ENCODE measurements at places on chromosomes 4 and X.

DNA sequence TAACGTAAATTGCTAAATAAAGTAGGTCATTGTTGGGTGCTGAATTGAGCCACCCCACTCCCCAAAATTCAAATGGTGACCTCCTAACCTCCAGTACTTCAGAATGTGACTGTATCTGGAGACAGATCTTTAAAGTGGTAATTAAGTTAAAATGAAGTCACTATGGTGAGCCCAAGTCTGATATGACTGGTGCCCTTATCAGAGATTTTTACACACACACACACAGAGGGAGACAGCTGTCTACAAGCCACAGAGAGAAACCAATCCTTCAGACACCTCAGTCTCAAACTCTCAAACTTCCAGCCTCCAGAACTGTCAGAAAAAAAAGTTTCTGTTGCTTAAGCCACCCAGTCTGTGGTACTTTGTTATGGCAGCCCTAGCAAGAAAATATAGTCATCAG, 879.2 kb upstream of the INTU start:
- no peak for DNase-seq

DNA sequence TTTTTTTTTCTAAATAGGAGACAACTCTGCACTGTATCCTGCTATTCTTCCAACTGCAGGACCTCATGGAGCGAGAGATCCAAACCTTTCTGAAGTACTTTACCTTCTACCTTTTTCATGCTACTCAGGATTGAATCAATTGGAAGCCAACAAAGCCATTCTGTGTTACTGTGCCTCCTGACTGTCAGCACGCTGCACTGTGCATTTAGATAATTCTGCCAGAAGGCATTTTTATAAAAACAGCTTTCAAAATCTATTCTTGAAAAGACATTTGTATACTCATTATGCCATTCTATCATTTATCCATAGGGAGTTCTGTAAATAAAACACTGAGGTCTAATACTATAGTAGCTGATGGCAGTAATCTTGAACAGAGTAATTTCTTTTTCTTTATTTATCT, 142.8 kb downstream of the SLIT2 start:
- no peak for DNase-seq

DNA sequence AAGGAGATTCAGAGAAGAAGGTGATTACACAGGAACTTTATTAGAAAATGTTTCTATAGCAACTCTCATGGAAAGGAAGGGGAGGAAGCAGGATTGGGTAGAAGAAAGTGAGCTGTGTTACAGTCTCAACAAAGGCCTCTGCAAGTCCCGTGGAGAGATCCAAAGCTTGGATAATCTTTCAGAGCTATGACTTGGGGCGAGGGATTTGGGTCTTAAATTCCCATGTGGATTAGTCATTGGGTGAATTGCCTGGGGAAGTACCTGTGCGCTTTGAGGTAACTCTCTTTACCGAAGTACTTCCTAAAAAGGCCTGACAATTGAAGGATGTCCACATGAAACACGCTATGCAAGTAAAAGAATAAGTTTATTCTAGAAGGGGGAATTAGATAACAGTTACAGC, 133.8 kb upstream of the ANKRD50 start:
- no peak for DNase-seq

DNA sequence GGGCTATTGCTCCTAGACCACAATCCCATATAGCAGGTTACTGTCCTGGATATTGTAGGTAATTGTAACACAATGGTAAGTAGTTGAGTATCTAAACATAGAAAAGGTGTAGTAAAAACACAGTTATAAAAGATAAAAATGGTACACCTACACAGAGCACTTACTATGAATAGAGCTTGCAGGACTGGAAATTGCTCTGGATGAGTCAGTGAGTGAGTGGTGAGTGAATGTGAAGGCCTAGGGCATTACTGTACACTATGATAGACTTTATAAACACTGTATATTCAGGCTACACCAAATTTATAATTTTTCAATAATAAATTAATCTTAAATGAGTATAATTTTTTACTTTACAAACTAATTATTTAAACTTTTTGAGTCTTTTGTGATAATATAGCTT, 425.7 kb downstream of the PABPC4L start:
- no peak for DNase-seq

DNA sequence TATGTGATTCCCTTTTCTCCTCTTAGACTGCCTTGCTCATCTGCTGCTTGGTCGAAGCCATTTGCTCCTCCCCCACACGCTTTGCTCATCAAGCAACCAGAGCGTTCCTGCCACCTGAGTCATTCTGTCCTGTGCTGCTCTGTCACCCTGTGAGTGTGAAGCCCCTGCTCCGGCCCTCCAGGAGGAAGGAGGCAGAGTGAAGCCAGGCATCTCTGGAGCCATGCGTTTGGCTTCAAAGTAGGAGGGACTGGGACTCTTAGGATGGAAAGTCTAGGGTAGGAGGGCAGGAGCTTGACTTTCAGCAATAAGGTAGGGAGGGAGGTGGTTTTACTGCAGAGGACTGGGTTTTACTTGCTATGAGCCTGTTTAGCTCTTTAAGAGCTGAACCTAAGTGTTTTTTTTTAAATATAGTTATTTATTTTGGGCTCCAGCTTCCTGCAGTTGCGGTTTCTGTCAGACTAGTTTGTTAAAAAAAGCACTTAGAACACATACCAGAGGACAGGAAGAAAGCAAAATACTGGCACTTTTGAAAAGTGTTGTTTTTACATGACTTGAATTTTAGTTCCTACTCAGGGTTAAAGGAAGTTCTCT, 63.6 kb downstream of the SPINK2 start:
- DNase-seq, result no peak

- DNase-seq, result no peak
These were observed 80.2 kb upstream of the ACSL4 start for GRCh38 chrX:109813236-109813635.
